Adrenal gland (tissue), 19 donors: ENCODE measurements at places on chromosomes 13 and 19. TPM values are rescaled to one million over a fixed set of nuclear protein-coding genes. Genes with fewer than 3 reads are reported as not detected.

- DNase-seq, result no peak
- H3K4me1 ChIP-seq, result no peaks in the 10 kb centered on the region
- H3K27me3 ChIP-seq, result no peaks in the 10 kb centered on the region
- no peaks in the 10 kb centered on the region for H3K36me3 ChIP-seq
These were observed 8.7 kb upstream of the UBAC2 start for GRCh38 chr13:99191900-99192399.

DNA sequence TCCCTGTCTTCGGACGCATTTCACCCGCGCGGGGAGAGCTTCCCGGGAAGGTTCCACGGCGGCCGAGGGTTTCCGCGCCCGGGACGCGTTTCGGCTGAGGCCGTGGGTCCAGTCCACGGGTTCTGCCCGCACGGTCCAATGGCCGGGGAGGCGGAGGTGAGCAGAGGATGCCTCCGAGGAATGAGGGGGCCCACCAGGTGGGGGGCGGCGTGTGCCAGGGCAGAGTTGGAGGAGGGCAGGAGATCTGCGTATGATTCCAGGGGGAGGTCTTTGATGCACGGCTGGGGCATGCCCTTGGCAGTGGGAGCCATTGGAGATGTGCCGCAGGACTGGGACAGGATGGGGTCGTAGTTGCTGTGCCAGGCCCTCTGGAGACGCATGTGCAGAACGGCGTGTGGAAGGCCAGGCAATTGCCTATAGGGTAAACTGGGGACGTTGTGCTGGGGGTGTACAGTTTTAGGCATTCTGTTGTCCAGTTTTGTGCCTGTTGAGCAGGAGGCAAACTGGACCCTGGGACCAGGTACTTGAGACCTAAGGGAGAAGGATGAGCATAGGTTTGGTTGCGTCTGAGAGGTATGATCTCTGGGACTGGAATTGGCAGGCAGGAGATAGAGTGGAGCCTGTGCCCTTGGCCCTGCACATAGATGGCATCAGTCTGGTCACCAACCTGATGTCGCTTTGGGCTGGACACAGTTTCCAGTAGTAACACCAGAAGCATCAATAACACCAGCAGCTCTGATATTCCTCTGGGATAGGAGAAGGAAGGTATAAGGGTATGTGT, 751 bp downstream of the ZNF584 start:
- peak; percentile 28 for DNase-seq
- H3K27ac ChIP-seq, result peak overlapping the region; percentile 11
- no peaks in the 10 kb centered on the region for H3K27me3 ChIP-seq
- peaks cover 3% of the 10 kb centered on the region for H3K4me1 ChIP-seq
- peak overlapping the region; percentile 75 for H3K4me3 ChIP-seq
- no peaks in the 10 kb centered on the region for H3K36me3 ChIP-seq

DNA sequence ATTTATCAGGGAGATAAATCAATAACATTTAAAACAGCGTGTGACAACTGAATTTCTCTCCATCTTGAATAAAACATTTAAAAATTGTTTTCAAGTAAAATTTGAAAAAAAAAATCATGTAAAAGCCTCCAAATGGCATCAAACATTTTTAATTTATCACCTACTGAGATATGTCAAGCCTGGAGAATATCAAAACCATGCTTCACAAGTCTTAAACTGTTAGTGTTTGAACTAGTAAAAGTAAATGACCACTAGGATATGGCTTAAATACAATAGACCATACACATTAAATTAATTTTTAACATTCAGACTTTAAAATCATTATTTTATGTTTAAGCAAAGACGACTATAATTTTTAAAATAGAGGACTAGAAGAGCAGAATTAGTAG, 281.9 kb downstream of the DCLK1 start:
- H3K27me3 ChIP-seq, result no peaks in the 10 kb centered on the region
- H3K4me3 ChIP-seq, result no peak overlapping the region
- no peaks in the 10 kb centered on the region for H3K36me3 ChIP-seq
- H3K4me1 ChIP-seq, result no peaks in the 10 kb centered on the region

LYL1 gene
- 16.0 TPM for total RNA-seq
